B cell (primary cell): ENCODE measurements at places on chromosomes 6 and 20.

GRCh38 chr20:25239387-25240370 lies 8.2 kb upstream of the PYGB start:
- DNase-seq = no peak

GRCh38 chr6:148175550-148176188 lies 167.0 kb upstream of the SASH1 start:
- DNase-seq = no peak

- no peak for DNase-seq
Observed at GRCh38 chr6:85490516-85491248, 40.8 kb downstream of the NT5E start.

DNA sequence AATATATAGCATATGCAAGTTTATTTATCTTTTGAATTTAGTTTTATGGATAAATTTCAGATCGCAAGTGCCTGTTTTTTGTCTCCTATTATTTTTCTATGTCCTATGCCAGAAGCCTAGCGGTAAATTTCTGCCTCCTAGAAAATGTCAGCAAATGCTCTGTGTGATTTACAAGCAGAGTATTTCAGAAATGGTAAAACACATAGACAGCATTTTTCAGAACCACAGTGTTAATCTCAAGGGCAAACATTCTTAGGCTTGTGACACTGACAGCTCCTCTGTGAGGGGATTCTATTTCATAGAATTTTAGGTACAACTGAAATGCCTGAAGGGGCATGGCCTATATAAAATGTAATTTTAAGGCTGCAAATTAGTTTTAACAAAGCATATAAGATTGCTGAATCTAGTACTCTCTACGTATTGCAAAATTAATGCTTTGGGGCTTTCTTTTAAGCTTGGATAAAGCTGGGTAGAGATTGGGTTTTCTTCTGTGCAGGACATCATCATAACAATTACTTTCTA lies 89.9 kb upstream of the PTCHD4 start:
- DNase-seq = no peak

DNA sequence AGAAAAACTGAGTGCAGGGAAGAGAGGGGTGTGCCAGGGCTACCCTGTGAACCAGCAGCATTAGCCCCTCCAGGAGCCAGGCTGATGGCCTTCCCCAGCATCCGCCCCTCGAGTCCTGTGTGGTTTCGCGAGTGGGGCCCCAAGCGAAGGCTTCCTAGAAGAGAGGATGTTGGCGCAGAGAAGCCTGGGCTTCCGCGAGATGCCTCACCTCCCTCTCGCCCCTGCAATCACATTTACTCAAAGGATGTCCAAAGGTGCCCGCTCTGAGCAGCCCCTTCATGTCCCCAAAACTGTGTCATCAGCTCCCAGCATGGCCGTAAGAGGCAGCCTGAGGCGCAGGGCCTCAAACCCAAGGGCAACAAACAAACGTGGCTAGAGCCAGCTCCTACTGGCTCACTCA lies 111.7 kb downstream of the PREX1 start:
- DNase-seq = no peak
